ENCODE measurements at places on chromosomes 6 and 20. TPM values are rescaled to one million over a fixed set of nuclear protein-coding genes. Genes with fewer than 3 reads are reported as not detected.

Gene TUBB2B
- 1.0 TPM for total RNA-seq

Gene RUNX2
- 0.79 TPM for total RNA-seq

Gene ZNF391
- total RNA-seq, result 0.97 TPM

Gene LTA
- total RNA-seq, result not detected

Gene TNXB
- total RNA-seq, result 64.1 TPM

Gene BPIFA3
- not detected for total RNA-seq

Gene RNF39
- total RNA-seq, result not detected

Gene POLH
- total RNA-seq, result 8.7 TPM

Gene AARS2
- total RNA-seq, result 11.5 TPM

Measured in left ventricle myocardium superior (tissue), 1 donor.